ENCODE measurements at places on chromosomes 12 and 14.

DNA sequence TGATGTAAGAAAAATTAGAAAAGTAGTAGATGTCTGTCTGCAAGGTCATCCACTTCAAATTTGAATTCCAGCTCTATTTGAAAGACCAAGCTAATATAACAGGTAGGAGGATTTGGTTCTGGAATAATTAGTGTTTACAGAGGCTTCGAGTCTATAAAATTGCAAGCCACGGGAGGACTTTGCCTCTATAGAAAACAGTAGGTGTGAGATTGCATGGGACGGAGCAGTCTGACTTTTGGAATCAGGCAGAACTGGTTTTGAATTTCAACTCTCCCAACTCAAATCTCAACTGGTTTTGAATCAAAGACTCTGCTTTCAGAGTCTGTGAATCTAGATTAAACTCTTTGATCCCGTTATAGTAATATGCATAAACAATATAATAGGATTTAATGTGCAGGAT, 82.4 kb downstream of the PIK3C2G start:
- no peak for DNase-seq

DNA sequence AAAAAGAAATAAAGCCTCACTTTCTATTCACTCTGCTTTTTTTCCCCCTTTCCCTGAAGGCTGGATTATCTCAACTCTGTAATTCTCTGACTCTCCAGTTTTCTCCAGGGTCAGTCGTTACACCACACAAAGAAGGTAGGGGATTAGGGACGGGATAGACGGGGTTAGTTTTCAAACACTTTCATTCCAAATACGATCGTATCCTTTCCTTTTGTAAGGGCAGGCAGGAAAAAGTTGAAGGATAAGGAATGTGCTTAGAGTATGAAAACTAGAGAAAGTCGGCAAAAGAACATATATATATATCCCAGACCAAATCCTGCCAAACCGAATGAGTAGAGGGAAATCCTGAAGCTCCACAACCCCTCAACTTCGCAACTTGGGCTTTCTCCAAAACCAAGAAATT, 581 bp upstream of the ESYT1 start:
- DNase-seq: no peak

DNA sequence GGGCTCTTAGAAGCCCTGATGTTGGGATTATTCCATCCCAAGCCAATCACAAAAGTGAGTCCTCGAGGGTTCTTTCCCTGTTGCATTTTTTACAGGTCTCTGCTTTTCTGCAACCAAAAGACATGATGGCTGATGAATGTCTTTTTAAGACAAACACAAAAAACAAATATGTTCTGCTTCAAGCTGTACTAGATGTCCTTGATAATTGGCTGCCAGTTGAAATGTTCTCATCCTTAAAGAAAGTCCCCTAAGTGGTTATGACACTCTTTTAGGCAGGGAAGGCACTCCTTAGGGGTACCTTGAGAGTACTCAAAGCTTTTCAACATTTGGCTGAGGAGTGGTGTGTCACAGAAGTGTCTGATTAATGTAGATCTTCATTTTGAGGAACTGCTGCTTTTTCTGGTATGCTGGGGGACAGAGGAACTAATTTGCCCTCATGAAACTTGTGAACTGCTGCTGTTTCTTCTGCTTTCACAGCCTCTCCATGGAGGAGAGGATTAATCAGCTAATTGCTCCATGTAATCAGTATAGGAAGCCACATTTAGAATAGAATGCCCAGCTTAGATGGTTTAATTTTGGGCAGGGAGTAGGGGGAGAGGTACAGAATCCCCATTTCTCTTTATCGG, 22.8 kb upstream of the IGF1 start:
- DNase-seq: no peak

- DNase-seq: peak; percentile 60
Observed at GRCh38 chr14:55553791-55554190, 26.2 kb upstream of the KTN1 start.

DNA sequence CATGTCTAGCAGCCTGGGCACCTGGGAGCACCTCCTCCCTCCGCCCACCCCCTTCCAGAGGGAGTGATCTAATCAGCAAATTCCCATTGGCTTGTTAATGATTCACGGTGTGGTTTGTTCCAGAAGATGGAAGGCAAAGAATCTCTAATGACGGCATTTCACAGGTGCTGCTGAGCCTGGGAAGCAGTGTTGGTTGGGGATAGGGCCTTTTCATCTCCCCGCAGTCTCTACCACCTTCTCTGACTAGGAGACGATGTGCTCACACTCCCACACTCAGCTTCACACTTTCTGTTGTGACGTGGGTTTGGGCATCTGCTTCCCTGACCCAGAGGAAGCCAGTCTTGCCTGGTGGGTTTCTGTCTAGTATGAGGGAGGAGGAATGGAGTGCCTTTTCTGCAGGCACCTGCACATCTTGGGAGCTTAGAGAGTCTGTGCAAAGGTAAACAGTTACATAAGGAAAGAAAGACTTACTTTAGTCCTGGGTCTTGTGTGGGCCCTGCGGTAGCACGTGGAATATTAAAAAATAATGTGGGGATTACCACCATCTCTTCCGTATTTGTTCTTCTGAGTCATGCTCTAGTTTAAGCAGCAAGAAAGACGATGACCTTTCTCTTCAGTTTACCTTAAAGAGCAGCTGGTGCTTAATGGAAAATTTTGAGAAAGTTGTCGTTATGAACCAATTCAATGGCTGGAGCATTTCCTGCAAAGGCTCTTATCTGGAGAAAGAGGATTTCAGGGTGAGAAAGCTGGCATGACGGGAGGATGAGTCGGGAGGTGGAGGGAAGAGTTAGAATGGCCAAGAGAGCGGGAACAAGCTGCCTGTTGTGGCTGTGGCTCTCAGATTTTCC, 70.6 kb upstream of the ARHGAP5 start:
- DNase-seq: peak; percentile 47

GRCh38 chr12:98182821-98183220, 332.6 kb upstream of the TMPO start:
- DNase-seq: no peak

DNA sequence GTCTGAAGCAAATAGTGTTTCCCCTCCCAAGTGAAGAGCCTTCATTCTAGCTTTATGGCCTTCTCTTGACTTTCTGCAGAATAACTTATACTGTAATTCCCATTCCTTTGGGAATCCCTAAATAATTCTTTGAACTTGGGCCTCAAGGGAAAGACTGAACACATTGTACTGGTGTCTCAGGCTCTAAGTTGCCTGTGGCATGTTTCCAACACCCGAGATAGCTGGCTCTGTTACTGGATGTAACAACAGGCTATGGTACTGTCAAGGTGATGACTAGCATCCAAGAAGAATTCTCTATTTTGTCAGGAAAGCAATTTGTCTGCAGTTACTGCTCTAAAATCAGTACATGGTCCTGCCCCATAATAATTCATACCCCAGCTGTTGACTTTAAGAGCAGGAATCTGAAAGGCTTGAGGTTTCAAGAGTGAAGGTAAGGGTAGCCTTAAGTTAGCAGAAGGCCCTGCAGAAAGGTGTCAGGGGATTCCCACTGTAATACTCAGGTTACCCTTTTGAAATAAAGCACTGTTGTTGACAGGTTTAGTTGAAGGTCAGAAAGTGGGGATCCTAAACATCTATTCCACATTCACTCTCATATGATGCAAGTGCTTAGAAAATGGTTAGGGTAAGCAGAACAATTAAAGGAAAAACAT, 5.2 kb downstream of the GPX2 start:
- DNase-seq: no peak

GRCh38 chr12:76455582-76456345, 103.8 kb downstream of the OSBPL8 start:
- DNase-seq: peak; percentile 95

DNA sequence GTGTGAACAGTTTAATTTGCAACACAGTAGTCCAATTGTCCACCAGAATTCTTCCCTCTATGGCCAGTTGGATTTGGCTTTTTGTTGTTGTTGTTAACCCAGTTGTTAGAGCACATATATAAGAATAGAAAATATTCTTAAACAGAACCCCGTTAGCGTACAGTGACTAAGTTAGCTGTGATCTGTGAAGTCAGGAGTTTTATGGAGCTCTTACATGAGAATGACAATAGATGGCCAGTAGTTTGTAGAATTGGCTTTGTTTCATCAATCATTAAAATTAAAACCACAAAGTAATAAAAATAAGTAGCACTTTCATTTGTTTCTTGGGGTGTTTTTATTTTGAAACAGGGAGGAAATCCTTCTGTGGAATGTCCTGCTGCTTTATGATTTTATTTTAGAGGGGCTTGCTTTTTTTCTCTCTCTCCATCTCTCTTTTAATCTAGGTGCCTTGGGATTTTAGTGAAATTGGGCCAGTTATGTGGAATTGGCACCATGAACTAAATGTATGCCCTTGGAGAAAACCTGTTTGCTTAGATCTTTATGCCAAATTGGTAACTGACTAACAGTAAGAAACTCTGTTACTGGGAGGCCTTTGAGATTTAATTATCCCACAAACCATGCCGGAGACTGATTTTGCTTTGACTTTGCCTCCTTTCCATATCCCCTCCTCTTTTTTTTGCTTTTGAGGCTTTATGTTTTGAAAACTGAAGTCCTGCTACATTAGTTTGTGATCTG, 22.9 kb downstream of the FBXW8 start:
- DNase-seq: no peak

DNA sequence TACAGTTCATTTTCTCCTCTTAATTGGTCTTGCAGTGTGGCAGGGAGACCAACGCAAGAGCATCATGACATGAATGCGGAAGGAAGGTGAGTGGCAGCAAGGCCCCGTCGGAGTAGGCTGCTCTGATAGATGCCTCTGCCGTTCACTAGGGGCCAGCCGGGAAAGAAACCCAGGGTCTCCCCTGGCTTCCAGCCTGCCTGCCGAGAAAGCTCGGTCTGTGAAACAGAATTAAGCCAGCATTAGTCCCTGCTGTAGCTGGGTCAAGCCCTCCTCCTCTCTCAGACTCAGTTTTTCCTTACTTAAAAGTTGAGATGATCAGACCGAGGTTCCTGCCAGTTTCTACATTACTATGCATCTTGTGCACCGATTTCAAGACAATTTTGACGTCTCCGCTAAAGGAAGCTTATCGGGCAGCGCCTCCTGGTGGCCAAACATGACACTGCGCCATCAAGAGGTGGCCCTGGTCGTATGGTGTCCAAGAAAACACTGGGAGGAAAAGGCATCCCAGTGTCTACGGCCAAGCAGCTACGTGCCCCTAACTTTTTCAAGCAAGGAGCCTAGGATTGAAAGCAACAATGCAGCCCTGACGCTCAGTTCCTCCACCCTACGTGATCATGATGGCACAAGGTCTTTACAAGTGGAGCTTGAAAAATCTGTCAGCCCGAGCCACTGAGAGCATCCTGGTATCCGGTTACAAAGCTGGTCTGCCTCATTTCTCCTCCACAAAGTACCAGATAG, 131.6 kb downstream of the KSR2 start:
- peak; percentile 53 for DNase-seq

DNA sequence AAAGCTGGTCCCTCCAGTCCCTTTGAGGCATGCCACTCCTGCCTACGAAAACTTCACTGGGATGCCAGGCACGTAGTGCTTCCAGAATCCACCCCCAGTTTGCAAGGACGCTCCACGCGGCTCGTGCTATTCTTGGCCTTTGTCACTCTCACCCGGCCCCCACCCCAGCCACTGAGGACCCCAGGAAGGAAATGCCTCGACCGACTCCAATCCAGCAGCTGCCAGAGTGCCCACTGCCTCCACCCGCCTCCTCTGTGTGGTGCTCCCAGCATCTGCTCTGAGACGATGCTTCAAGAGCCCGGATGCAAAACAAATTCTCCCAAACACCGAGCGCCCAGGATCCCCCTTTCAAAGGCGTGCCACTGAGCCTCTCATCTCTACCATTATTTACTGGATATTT, 123.9 kb downstream of the RFLNA start:
- no peak for DNase-seq

DNA sequence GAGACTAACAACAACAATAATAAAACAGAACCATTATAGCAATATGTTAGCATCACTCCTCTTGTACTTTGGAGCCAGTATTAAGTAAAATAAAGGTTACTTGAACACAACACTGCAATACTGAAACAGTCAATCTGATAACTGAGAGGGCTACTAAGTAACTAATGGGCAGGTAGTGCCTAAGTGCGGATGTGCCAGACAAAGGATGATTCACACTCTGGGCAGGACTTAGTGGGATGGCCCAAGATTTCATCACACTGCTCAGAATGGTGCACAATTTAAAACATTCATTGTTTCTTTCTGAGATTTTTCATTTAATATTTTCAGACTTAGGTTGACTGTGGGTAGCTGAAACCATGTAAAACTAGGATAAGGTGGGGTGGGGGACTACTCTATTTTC, 131.9 kb upstream of the CAND1 start:
- DNase-seq: peak; percentile 86

- DNase-seq: no peak
Observed at GRCh38 chr12:53161119-53161911, 19.2 kb upstream of the ZNF740 start.

DNA sequence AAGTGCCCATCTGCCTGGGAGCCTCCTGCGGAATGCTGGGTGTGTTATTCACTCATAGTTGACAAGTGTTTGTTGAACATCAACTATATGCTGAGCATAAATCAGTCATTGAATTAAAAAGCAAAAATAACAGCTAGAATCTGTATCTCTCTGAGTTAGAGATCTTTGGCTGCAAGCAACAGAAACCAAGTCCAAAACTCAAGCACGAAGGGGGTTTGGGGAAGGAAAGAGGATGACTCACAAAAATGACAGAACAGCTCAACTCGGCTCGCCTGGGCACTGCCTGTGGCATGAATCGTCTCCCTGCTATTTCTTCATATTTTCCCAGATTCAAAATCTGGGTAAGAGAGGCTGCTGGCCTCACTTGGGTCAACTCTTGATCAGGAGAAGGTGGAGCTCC, 72.6 kb upstream of the NCOR2 start:
- peak; percentile 89 for DNase-seq

DNA sequence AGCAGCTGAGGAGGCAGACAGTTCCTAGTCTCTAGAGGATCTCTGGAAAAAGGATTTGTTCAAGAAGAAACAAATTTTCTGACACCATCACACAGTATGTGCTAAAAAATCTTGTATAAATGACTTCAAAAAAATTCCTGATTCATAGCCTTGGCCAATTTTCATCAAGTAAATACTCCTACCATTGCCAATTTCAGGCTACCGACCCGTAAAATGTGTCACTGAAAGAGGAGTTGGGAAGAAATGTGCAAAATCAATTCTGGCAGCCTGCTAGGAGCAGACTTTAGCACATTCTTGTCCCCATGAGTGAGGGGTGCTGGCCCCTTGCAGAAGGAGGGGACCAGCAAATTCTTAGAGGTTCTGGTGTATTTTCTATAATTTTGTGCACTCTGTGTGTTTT, 109.4 kb downstream of the TMEM30B start:
- DNase-seq: no peak

GRCh38 chr14:56247495-56248200, 129.4 kb downstream of the PELI2 start:
- peak; percentile 41 for DNase-seq

DNA sequence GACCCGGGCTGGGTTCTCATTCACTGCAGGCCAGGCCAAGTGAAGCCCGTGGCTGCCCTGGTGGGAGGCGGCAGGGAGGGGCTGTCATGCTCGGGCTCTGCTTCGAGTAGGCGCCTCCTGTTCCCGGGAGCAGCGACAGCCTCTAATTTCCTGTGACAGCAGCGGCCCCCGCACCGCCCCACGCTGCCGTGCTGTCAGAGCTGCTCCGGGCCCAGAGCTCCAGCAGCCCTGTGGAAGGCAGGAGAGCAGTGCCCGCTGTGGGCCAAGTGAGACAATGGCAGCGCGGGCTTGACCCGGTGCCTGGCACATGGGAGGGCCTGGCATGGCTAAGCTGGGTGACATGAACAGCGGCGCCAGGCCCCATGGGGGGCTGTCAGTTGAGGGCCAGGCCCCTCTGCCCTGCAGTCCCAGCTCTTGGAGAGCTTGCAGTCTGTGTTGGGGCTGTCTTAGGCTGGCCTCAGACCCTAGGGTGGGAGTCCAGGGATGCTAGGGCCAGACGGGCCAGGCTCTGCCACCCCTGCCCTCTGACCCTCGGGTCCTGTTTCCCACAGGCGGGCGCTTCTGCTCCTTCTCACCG, 5.1 kb downstream of the TRMT61A start:
- DNase-seq: no peak

- peak; percentile 66 for DNase-seq
Observed at GRCh38 chr14:34052658-34053014, 101.8 kb upstream of the EGLN3 start.
